Stimulated activated CD4-positive, alpha-beta T cell treated with anti-CD3 and anti-CD28 coated beads, Interleukin-1b, Interleukin-23, amount 100 ng/mL, for 4 hours (primary cell): ENCODE measurements at places on chromosomes 5 and 9.

- no peak for DNase-seq
Observed at GRCh38 chr9:114497236-114497635, 8.0 kb downstream of the WHRN start.

- DNase-seq: no peak
Observed at GRCh38 chr9:94655739-94656138, 16.4 kb upstream of the FBP1 start.

GRCh38 chr5:107557051-107557658 is 113.6 kb downstream of the EFNA5 start:
- DNase-seq: no peak

- no peak for DNase-seq
Observed at GRCh38 chr5:126433701-126434100, 10.5 kb downstream of the GRAMD2B start.

DNA sequence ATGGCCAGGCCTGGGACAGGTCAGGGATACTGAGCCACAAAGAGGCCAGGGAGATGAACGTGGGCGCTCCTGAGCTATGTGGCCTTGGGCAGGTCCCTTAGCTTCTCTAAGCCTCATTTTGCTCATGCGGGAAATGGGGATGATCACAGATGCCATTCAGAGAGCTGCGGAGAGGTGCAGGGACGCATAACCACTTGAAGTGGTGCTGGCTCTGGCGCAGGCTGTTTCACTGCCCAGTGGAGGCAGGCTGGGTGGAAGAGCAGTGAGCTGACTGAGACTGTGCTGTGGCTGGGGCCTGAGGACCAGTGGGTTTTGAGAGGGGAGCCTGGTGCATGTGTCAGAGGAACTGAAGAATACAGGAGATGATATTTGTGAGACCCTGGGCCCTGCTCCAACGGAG is 18.4 kb downstream of the CXXC5 start:
- no peak for DNase-seq
